ENCODE measurements at places on chromosomes 1 and 21.
A peak's percentile ranks its signal among the peaks of the same experiment; 100 is the strongest.

GRCh38 chr1:18569251-18569650 lies 61.4 kb upstream of the PAX7 start:
- no peak for DNase-seq

GRCh38 chr1:50508040-50508586 lies 84.9 kb upstream of the DMRTA2 start:
- no peak for DNase-seq

GRCh38 chr1:108590957-108591356 lies 31.1 kb downstream of the EEIG2 start:
- peak; percentile 88 for DNase-seq

DNA sequence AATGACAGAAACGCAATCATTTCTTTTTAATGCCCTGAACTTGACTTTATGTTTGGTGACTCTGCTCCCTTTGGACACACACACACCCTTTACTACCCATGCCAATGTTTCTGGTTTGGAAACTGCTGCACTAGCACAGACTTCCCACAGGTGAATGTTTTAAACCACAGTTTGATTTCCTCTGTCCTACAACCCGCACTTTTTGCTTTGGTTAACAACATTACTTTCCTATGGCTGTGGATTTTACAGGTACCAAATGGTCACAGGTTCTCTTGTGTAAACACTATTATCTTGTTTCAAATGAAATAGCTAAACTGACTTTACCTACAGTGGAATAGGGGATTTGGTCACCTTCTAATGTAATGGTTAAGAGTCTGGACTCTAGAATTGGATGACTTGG lies 51.5 kb upstream of the ZNF644 start:
- DNase-seq = no peak

DNA sequence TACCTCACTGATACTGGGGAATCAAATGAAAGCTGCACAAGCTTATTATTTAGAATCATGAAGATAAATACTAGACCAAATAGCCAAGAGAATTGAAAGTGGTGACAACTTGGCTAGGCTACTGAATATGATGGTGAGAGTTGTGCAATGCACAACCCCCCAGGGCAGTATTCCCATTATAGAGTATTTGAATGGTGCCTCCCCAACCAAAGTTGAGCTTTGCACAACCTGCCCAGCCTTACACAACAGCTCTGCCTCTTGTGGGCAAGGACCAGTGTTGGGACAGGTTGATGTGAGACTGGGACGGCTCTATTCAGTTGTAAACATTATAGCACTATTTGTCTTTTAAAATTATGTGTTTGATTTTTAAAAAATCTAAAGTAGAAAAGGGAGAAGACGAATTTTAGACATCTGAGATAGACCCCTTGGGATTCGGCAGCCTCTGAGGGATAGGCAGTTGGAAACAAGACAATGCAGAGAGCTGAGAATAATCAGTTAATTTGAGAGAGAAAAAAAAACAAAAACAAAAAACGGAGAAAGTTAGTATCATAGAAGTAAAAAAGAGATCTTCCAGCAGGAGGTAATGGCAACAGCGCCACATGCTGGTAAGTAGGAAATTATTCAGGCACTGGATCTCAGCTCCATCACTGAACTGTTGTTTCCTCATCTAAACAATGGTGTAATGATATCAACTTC lies 91.0 kb upstream of the KCNA3 start:
- DNase-seq = peak; percentile 3

GRCh38 chr1:81543764-81544163 lies 257.0 kb upstream of the ADGRL2 start:
- no peak for DNase-seq

DNA sequence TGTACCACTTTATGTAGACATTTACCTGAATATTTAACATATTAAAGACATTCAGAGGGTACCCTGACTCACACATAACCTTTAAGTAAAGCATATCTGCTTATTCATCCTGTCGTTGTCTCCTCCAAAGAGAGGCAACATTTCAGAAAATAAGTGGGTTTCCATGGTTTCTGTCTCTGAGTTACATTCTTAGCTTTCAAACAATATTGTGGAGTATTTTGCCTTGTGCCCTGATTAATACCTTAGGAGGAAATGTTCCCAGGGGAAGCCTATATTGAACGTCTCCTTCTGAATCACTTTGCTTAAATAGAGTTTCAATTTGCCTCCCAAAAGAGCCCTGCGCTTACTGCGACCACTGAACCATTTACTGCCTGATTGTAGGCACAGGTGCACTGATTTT lies 26.1 kb downstream of the PALMD start:
- no peak for DNase-seq

- no peak for DNase-seq
Observed at GRCh38 chr1:58780836-58781452, 2.9 kb downstream of the JUN start.

DNA sequence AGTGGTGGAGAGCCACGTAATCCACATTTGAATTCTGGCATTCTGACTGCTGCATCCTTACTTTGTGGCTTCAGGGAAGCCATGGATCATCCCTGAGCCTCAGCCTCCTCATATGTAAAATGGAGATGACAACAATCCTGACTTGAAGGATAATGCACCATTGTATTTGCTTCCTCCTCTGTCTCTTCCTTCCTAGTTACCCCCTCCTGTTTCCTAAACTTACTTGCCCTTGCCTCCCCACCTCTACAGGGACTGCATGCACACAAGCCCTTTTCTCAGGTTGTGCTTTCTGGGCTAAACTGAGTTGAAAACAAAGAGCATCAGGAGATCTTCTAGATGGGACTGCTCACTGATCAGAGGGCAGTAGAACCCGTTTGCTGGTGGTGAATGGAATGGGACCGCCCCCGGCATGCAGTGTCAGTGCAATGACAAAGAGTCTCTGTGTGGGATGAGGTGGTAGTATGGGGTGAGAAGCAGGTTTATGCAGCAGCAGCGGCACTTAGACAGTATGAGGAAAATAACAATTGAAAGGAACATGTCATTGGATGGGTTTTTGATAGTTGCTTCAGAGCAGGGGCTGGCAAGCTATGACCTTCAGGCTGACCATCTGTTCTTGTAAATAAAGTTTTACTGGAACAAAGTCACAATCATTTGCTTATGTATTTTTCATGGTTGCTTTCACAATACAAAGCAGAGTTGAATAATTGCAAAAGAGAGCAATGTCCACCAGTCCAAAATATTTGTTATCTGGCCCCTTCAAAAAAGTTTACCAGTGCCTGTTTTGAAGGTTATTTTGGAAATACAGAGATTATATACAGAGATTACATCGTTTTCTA lies 6.1 kb upstream of the ADAMTS1 start:
- no peak for DNase-seq

DNA sequence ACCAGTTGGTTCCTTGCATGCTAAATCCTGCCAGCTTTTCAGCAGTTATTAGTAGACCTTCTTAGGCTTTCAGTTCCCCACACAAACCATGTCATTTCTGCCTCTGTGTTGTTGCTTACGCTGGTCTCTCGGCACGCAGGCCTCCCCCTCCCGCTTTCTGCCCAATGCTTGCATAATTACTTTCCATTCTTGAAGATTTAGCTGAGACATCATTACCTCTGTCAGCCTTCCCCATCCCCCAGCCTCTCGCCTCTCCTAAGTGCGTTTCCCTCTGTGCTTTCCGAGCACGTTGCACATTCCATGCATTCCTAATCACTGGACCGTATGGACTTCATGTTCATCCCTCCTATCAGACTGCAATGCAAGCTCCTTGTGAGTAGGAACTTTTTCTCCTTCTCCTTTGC lies 26.8 kb downstream of the TSHB start:
- peak; percentile 75 for DNase-seq

DNA sequence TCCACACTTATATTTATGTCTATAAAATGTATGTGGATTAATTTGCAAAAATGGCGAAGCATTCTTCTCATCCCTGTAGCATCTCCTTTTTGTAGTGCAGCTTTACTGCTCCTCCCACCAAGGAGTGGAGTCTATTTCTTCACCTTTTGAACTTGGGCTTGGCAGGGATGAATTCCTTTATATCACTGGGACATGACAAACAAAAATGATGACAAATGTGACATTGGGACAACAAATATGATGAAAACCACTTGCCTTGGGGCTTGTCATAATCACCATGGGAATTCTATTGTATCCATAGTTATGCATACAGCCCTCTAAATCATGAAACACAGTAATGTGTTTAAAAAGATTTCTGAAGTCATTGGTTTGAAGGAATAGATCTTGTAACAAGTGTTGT lies 155.0 kb downstream of the TNFSF18 start:
- DNase-seq = no peak

DNA sequence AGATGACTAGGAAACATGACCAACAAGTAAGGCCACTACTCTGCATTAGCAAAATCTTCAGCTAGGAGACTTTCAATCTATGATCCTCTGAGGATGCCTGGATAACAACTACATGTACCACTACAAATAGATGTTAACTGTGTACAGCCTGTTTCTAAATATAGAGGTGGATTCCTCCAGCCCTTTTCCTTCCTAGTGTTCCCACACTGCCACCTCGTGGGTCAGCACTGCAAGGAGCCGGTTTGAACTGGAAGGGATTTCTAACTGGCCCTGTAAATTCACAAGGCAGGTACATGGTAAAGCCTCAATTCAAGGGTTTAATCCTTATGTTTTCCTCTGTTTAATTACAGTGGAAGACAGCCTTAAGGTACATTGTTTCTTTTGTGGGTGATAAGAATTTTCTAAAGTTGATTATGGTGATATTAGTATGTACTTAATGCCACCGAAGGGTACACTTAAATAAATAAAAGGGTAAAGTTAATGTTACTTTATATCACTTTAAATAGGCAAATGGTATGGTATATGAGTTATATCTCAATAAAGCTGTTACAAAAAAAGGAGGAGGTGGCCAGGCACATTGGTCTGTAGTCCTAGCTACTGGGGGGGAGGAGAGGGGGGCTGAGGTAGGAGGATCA lies 14.4 kb downstream of the SMYD3 start:
- peak; percentile 43 for DNase-seq

GRCh38 chr1:80892539-80892938 lies 908.2 kb upstream of the ADGRL2 start:
- DNase-seq = no peak

DNA sequence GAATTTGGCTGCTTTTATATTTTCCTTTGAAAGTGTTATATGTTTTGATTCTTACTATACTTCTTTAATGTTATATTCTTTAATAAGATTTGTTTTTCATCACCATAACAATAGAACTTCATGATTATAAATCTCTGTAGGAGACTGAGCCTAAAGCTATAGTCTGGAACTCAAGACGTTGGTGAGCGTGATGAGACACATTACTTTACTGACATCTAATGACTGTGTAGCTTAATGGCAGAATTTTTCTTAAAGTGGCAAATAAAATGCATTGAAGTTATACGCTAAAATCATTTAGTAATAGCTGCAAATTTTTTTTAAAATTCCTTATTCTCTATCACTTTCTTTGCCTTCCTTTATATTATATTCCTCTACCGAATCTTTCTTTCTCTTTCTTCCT lies 56.1 kb upstream of the HAO2 start:
- no peak for DNase-seq

GRCh38 chr1:39954324-39954869 lies 548 bp upstream of the MFSD2A start:
- no peak for DNase-seq

GRCh38 chr1:201448990-201449389 lies 20.0 kb downstream of the PHLDA3 start:
- no peak for DNase-seq

GRCh38 chr1:211527006-211527405 lies 35.0 kb upstream of the RD3 start:
- DNase-seq = no peak

DNA sequence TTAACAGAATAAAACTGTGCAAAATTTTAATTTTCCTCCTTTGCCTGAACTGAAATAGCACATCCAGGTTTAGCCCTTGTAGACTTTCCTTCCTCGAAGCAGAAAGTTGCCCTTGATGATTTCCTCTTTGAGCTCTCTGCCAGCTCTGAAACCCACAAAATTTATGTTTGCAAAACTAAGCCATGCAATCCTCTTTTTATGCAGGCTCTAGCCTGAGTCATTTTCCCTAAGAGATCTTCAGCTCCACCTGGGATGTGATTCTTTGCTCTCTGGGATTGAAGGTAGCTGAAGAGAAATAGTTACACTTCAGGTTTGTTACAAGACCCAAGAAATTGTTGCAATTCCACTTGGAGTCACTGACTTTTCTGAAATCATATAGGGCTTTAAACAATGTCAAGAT lies 1.4 kb upstream of the F3 start:
- no peak for DNase-seq

GRCh38 chr1:39825432-39825941 lies 36.8 kb upstream of the BMP8B start:
- no peak for DNase-seq

DNA sequence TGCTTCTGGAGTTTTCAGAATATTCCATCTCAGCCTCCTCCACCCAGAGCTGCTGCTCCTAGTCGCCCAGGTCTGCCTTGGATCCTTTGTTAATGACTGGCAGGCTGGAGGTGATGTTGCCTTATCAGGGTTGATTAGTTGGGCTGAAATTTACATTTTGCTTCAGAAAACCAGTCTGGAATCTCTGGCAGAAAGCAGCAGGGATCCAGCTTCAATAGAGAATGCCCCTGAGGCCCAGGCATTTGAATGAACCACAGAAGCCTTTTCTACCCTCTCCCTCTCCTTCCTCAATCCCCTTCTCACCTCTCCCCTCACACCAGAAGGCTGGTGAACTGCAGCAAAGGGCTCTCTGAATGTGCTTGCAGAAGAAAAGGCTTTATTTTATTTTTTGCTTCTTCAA lies 83.2 kb downstream of the PLXNA2 start:
- DNase-seq = no peak

DNA sequence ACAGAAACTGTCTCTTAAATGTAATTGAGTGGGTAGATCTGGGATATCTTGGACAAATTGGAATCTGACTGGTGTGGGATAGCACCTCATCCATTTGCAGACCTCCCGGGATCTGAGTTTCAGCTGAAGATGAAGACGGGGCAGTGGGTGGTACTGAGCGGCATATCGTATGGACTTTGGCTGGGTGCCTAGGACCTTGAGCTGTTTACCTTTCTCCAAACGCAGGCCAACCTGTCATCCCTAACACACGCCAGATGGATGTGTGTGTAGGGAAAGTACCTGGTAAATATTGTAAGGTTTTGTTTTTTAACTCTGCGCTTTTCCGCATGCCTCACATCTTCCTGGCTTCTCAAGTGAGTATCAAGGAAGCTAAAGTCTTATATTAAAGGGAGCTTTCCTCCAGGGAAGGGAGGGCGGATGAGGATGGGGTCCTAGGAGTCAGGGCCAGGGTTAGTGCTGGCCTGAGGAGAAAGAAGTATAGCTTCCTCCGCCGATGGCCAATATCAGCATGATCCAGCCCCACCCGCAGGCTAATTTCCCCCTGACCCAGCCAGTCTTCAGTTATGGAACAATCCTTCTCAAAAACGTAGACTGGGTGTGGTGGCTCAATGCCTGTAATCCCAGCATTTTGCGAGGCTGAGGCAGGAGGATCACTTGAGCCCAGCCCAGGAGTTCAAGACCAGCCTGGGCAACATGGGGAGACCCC lies 26.2 kb downstream of the ATP8B2 start:
- DNase-seq = no peak

DNA sequence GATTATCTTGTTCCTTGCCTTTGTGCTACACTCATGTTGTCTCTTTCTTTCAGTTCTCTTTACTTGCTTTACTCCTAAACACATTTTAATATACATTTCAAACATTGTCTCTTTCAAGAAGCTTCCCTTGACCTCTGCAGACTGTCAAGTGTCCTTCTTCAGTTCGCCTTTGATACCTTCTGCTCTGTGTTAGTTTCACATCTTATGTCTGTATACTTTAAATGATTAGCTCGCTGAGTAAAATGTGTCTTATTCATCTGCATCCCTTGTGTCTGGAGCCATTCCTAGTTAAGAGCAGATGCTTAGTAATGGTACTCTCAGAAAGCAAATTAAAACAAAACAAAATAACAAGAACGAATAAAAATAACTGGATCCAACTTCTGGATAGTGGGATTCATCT lies 303.3 kb downstream of the S1PR1 start:
- DNase-seq = no peak
